Left ventricle myocardium superior (tissue), 1 donor: ENCODE measurements at places on chromosomes 7 and 10. TPM values are rescaled to one million over a fixed set of nuclear protein-coding genes. Genes with fewer than 3 reads are reported as not detected.

DNA sequence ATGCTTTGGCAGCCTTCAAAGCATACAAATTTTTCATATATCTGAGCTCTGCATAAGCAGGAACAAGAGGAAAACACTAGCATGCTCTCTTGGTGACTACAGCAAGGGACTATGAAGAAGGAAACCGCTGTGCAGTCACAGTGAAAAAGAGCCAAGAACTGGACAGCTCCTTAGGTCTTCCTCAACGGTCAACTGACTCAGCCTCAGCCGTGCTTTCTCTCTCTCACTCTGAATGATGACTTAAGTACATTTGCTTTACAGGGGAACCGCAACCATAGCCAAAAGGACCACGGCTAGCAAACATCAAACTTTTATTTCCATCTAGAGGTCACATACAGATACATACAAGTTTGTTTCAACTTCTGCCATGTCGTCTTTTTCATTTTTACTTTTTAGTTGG, 69.9 kb downstream of the HYCC1 start:
- DNase-seq: no peak

- DNase-seq: no peak
Observed at GRCh38 chr10:132048294-132048667, 17.5 kb upstream of the JAKMIP3 start.

- no peak for DNase-seq
Observed at GRCh38 chr10:24958091-24958720, 5.8 kb upstream of the PRTFDC1 start.

Gene TMEM178B
- 38.2 TPM for total RNA-seq

DNA sequence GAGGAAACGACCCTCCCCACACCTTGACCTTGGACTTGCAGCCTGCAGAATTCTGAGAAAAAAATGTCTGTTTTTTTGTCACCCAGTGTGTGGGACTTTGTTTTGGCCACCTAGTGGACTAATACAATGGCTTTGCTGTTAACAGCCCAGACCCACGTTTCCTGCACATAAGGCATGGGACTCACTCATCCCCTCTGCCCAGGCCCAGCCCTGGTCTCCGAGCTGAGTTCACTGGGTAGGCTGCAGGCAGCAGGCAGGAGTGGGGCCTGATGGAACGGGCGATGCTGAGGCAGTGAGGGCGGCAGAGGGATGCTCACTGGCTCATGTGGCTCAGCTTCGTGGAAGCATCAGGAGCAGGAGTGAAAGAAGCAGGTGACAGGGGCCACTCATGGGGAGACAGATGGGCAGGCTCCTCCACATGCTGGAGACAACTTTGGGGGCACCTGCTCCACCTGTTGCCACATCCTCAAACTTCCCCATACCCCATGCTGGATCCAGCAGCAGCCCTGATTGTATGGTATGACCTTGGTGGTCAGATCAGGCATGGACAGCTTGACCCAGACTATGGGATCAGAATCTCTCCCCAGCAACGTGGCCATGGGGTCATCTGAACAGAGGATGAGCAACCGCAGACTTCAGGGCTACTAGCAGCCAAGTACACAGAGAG, 65.8 kb upstream of the ANTXRL start:
- DNase-seq: no peak

Gene TEX36
- not detected for total RNA-seq

DNA sequence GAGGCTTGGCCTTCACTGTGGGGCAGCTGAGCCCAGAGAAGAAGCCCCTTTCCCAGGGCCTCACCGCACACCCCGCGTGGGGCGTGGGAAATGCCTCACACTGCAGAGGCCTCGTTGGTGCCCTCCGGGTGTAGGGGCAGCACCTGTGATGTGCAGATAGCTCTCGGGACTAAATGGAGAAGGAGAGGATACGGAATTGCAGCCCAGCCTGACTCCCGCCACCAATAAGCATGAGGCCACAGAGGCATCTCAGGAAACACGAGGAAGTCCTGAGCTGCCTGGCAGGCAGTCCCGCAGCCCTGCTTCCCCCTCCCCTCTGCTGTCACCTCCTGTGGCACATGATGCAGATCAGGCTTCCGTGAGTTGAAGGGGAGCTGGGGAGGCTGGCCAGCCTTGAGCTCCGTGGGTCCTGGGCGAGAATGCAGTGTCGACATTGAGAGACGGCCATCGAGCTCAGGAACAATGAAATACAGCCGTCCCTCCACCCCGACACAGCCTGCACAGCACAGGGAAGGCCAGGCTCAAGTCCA, 59.6 kb upstream of the PPP2R2D start:
- no peak for DNase-seq
